ENCODE measurements at places on chromosomes 1 and 21.
A peak's percentile ranks its signal among the peaks of the same experiment; 100 is the strongest.

GRCh38 chr1:111911776-111912515 lies 77.5 kb downstream of the KCND3 start:
- DNase-seq = peak; percentile 28

DNA sequence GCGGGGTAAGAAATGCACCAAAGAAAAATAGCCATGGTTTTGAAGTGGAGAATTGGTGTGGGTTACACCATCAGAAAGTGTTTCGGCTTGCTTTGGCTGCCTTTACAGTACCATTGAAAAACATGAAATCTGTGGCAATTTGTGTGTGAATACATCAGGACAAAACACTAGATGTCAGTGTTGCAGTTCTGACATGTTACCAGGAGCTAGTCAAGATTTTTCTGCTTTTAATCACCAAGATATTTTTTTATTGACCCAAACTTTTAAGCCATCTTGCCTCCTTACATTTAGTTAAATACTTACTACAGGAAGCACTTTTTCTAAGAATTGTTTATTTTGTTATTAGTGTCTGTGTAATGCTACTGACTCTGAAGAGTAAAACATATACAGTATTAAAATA lies 14.3 kb downstream of the RRP15 start:
- peak; percentile 54 for DNase-seq

- DNase-seq = no peak
These were observed 218.4 kb downstream of the HLX start for GRCh38 chr1:221097479-221098281.

DNA sequence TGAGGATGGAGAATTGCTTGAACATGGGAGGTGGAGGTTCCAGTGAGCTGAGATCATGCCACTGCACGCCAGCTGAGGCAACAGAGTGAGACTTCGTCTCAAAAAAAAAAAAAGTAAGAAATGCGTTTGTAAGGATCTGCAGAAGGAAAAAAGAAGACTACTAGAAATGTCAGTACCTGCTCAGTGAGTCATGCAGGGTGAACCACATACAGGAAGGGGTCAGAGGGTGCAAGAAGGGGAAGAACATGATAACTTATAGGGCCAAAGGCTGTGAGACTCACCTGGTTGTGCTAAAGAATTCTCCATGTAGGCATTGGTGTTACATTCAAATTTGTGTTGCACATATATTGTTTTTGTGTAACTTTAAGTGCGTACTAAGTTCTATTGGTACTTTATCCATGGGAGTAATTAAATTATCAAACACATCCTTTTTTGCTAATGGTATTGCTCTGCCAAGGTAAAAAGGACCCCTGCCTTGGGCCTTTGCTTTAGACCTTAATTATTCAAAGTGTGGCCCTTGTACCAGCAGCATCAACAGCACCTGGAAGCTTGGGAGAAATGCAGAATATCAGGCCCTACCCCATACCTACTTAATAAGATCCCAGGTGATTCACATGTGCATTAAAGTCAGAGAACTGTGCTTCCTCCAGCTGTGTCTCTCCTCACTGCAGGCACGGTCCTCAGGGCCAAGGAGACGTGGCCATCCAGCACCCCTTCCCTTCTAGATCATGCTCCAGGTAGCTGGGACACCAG lies 96.4 kb upstream of the PPP2R5A start:
- DNase-seq = no peak

- no peak for DNase-seq
These were observed 48.1 kb upstream of the UBE2U start for GRCh38 chr1:64155278-64155677.

- no peak for DNase-seq
These were observed 6.4 kb upstream of the SERBP1 start for GRCh38 chr1:67436511-67437055.

DNA sequence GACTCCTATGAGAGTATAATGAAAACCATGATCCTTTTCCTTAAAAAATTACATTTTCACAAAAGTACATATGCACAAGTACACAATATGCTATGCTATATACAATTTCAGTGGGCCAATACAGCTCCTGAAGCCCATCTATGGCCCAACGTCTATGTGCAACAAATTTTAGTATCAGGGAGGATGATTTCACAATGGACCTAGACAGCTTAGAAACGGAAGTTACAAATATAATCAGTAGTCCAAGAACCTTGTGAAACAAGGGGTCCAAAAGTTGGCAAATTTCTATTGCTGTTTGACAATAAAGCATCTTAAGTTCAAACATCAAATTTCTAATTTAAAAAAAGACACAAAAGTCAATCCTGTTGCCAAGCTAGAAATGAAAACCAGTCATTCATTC lies 87.0 kb downstream of the DPYD start:
- DNase-seq = no peak

GRCh38 chr21:36696390-36697059 lies 2.4 kb upstream of the SIM2 start:
- no peak for DNase-seq

DNA sequence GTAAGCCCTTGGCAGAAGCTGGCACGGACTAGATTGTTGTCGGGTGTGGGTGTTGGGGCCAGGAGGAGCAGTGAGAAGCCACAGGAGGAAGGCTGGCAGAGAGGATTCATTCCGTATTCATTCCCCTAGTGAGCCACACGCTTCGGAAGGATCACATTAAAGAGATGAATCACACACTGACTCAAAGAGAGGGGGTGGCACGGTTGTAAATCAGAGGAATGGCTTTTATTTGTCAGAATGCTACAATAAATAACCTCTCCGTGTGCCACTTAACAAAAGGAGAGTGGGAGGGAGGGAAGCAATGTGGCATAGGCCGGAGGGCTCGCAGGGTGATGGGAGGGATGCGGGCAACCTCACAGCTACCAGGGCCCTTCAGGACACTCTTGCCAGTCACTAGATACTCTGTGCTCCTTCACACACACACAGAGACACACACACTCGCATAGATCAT lies 135.5 kb downstream of the HIVEP3 start:
- no peak for DNase-seq

GRCh38 chr1:21921100-21921875 lies 15.8 kb downstream of the HSPG2 start:
- DNase-seq = no peak

DNA sequence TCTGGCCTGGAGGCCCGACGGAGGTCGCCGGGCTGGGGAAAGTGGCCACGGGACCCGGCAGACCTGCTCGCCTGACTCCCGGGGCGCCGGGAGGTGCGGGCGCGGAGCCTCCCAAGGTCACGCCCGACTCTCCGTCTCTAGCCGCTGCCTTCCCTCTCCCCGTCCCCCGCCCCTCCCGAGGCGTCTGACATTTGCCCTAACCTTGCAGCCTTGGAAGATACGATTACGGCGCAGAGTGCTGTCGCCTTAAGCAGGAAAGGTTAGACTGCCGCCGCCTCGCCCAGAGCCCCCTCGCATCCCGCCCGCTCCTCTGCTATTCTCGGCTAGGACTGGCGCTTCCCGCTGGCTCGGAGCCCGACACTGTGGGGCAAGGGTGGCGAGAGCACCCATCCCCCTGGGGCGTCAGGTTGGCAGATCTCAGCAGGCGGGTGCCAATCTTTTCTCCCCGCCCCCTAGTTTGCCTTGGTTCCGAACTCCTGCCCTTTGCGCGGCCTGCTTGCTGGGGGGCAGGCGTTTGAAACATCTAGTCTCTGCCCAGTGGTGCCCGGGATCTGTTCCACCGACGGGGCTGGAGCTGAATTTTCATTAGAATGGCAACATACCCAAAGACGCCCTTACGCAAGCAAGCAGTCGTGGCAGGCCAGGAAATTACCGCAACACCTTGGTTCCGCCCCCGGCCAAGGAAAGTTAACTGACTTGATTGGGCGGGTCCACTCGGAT lies 835 bp downstream of the PGM1 start:
- DNase-seq = peak; percentile 53

DNA sequence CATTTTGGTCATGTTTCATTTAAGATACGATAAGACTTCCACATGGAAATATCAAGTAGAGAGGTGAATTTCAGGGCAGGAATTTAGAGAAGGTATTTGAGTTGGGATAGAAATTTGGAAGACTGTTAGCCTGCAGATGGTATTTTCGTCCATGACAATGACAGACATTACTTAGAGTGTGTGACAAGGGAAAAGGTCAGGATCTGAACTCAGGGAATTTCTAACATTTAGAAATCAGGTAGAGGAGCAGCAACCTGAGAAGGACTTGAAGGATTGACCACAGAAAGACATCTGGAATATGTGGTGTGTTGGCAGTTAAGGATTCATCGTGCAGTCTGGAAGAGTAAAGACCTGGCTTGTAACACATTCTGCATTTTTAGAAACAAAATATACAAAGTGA lies 57.9 kb downstream of the RABGAP1L start:
- DNase-seq = no peak

GRCh38 chr1:67019121-67019520 lies 34.8 kb downstream of the SLC35D1 start:
- DNase-seq = no peak

DNA sequence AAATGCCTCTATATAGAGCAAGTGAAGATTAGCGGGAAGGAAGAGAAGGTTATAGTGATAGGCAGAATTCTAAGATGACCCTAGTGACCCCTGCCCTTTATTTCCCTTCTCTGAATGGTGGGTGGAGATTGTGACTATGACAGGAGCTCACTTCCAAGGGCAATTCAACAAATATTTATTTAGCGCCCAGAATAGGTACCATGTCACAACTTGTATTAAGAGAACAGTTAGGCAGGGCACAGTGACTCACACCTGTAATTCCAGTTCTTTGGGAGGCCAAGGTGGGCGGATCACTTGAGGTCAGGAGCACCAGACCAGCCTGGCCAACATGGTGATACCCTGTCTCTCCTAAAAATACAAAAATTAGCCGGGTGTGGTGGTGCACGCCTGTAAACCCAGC lies 236.0 kb upstream of the POGK start:
- no peak for DNase-seq

GRCh38 chr21:44982558-44983250 lies 42.9 kb downstream of the SLX9 start:
- no peak for DNase-seq

GRCh38 chr1:14733048-14733778 lies 134.7 kb downstream of the KAZN start:
- no peak for DNase-seq

- DNase-seq = no peak
These were observed 45.1 kb upstream of the GUCA2A start for GRCh38 chr1:42209526-42210251.

GRCh38 chr1:211630236-211631081 lies 45.0 kb downstream of the NEK2 start:
- DNase-seq = no peak

GRCh38 chr1:83593073-83593472 lies 405.9 kb downstream of the TTLL7 start:
- DNase-seq = no peak

All from NCI-H446 (cell line).